Activated T-helper 1 cell treated with Interleukin-2 at 50 U/mL for 16 hours (primary cell): ENCODE measurements at places on chromosomes 4 and X.

DNA sequence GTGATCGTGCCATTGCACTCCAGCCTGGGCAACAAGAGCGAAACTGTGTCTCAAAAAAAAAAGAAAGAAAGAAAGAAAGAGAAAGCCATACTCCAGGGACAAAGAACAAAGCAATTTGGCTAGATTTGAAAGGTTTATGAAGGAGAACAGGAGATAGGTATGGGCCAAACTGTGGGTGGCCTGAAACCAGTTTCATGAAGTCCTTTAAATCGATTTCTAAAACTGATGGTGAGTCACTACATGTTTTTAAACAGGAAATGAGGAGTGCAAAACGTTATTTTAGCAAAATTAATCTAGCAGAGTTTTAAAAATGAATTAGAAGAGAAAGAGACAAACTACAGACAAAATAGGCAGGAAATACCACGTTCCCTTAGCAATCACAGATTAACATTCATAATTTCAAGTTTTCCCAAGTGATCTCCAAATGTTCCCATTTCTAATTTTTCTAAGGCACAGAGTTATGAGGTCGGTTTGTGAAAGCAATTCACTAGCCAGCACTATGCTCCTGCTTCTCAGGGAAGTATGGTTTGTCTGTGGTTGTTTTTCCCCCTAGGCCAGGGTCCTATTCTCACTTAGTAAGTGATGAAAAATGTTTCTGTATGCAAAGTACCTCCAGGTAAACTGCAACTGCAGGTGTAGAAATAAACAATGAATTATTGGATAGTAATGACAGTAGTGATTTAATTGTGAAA, 190.6 kb downstream of the PPP3CA start:
- DNase-seq: no peak

DNA sequence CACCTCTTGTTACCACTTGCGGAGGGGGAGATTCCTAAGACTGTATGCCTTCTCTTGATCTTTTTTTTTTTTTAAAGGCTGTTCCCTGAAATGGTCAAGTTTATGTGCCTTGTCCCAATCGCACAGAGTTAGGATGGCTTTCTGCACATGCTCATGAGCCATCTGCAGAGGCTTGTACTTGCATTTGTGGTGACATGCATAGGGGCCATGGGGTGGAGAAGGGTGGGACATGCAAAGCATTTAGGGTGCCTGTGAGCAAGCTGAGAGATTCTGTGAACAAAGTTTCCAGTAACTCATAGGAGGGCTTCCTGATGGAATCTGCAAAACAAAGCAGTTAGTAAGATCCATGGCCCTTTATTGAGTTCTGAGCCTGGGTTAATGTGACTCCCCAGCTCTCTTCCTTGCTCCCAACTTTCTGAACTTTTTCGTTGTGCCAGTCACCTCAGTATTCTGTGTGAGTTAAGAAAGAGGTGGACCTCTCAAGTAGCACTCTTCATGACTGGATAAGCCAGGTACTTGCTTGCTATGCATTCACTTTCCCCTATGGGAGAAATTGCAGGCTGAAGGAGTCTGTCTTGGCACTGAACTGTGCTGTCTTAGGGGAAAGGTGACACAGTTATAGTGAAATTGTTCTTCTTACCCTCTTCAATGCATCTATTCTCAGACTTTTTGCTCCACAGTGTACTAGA, 37.9 kb upstream of the DHX15 start:
- no peak for DNase-seq

DNA sequence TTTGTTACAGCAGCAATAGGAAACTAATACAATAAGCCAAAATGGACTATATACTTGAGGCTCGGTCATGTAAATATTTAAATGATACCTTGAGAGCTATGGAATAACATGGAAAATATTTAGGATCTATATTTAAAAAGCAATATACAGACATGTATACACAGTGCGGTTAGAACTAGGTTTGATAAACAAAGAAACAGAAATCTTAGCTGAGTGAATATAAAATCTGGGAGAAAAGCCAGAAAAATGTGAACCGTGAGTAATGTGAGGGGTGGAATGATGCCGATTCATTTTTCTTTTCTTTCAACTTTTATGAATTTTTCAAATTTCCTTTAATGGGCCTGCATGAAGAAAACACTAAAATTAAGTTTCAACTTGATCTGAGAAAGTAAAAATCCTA, 104.1 kb downstream of the ATXN3L start:
- no peak for DNase-seq

DNA sequence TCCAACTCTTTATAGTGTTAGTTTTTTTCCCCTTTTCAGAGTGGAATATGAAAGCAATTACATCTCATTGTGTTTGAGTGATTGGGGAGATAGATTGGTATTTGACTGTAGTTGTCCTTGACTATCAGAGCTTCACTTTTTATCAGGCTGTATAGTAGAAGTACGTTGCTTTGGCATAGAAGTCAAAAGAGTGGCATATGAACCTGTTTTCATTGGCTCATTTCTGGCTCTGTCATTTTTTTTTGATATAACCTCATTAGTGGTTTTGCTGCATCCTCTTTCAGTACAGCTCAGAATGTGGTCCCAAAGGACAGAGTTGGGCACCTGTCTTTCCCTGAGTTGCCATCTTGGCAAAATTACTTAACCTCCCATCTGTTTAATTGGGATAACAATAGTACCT, 1.4 kb downstream of the TMA16 start:
- DNase-seq: no peak

DNA sequence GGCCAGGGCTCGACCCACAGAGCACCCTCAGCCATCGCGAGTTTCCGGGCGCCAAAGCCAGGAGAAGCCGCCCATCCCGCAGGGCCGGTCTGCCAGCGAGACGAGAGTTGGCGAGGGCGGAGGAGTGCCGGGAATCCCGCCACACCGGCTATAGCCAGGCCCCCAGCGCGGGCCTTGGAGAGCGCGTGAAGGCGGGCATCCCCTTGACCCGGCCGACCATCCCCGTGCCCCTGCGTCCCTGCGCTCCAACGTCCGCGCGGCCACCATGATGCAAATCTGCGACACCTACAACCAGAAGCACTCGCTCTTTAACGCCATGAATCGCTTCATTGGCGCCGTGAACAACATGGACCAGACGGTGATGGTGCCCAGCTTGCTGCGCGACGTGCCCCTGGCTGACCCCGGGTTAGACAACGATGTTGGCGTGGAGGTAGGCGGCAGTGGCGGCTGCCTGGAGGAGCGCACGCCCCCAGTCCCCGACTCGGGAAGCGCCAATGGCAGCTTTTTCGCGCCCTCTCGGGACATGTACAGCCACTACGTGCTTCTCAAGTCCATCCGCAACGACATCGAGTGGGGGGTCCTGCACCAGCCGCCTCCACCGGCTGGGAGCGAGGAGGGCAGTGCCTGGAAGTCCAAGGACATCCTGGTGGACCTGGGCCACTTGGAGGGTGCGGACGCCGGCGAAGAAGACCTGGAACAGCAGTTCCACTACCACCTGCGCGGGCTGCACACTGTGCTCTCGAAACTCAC, 3.6 kb downstream of the MID1IP1 start:
- peak; percentile 13 for DNase-seq

- no peak for DNase-seq
Observed at GRCh38 chr4:102620697-102621497, 119.7 kb downstream of the NFKB1 start.

GRCh38 chr4:2155246-2155645, 86.7 kb downstream of the HAUS3 start:
- no peak for DNase-seq

GRCh38 chr4:9771034-9771433, 10.4 kb upstream of the DRD5 start:
- DNase-seq: no peak

- DNase-seq: no peak
Observed at GRCh38 chrX:15866147-15866546, 11.5 kb upstream of the AP1S2 start.

DNA sequence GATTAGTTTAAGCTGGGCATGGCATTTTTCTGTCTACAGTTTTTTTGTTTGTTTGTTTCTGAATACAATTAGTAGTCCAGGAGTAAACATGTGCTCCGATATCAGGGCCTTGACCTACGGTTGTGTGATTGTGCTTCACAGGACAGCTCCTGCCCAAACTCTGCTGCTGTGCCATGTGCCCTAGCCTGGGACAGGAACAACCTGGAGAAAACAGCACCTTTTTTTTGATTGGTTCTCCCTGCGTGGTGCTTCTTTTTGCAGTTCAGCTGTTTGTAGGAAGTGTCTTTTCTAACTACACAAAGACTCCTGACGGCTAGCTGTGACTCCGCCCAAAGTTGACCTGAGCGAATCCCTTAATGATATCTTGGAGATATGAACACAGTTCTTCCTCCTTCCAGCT, 158.8 kb downstream of the ATP10D start:
- DNase-seq: no peak

GRCh38 chr4:58265734-58266133, 1155.5 kb upstream of the IGFBP7 start:
- DNase-seq: no peak

- no peak for DNase-seq
Observed at GRCh38 chrX:5528057-5528456, 700.6 kb downstream of the NLGN4X start.

- no peak for DNase-seq
Observed at GRCh38 chr4:119210775-119211174, 1.7 kb upstream of the USP53 start.

DNA sequence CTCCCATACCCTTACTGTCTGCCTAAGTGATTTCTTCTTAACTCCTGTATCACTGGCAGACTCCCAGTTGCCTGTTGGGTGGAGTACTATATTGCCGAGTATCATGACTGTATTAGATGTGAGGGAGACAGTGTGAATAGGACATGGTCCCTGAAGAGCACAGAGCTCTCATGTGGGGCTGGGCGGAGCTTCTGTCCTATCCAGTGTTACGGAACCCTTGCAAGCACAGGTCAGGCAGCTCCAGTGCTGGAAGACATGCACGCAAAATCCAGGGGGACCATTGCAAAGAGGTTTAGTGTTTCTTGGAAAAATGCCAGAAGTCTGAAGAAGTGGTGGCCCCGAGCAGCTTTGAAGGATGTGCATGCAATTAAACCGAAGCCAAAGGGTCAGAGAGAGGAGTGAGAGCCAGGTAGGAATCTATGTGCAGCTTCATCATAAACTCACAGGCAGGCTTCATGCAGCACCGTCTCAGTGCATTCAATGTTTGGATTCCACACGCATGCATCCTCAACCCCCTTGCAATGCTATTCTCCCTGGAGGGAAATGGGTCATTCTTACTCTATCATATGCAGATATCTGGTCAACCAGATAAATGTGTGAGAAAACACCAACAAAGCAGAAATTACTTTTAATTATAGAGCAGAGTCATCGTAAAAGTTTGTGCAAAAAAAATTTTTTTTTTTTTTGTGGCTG, 49.7 kb upstream of the DHRSX start:
- DNase-seq: no peak

- peak; percentile 79 for DNase-seq
Observed at GRCh38 chrX:107716816-107717700, 58.5 kb downstream of the TSC22D3 start.

DNA sequence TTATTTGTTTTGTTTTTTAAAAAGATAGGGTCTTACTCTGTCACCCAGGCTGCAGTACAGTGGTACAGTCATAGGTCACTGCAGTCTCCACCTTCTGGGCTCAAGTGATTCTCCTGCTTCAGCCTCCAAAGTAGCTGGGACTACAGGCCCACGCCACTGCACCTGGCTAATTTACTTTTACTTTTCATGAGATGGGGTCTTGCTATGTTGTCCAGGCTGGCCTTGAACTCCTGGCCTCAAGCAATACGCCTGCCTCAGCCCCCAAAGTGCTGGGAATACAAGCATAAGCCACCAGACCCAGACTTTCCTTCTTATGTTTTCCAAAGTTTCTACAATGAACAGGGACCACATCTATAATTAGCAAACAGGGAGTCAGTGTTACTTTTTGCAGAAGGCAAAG, 37.9 kb upstream of the MXD4 start:
- DNase-seq: no peak

- no peak for DNase-seq
Observed at GRCh38 chr4:159516556-159517140, 413.8 kb downstream of the RAPGEF2 start.

DNA sequence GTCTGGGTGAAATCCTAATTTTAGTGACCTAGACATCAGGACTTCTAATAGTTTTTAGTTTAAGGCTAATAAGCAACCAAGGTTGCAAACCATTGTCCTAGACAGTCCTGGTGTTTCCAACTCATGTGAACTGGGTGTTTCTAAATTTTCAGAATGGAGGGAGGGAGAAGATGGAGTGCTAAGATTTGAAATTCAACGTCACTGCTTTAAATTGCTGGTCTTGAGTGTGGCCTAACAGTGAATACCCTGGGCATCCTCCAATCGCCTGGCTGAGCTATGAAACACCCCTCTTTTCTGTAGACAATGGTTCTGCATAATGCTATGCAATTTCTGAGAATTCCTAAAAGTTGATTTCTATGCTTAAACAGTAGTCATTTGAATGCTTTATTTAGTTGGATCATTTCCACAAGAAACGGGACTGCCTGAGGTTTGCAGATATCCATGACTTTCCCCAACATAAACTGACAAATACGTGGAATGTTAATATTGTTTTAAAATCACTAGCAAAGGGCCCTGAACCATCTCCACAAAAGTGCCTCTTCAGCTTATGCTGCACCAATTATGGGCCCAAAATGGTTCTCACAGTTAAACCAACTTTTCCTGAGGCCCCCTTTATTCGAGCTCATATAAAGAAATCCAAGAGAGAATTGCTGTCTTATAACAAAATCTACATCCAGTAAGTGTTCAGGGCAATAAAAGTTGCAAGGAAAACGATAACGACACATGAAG, 1.1 kb downstream of the FBXL5 start:
- no peak for DNase-seq

- no peak for DNase-seq
Observed at GRCh38 chr4:2833671-2834000, 10.0 kb upstream of the ADD1 start.

DNA sequence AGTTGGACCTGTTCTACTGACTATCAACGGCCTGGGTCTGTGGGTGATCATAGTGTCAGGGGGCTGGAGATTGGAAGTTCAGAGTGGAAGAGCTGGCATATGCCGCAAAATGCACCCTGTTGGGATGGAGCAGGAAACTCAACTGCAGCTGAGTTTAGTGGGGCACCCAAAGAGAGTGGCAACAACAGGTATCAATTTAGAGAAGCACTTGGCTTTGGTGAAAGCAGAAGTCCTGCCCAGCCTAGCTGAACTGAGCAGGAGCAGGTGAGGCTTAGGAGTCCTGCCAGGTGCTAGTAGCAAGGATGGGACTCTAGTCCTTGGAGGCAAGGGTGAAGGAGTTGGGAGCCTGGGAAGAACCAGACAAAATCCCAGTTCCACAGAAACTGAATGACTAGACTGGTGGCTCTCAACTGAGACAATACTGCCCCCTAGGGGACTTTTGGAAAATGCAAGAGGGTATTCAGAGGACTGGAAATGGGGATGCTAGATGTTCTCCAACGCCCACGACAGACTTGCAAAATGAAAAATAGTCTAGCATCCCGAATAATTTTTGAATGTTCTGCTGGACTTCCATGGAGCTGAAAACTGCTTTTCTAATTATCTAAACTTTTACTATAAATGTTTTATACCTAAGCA, 49.4 kb downstream of the RTL9 start:
- DNase-seq: no peak

GRCh38 chr4:39166669-39167068, 15.7 kb upstream of the WDR19 start:
- no peak for DNase-seq
